Hepatocyte (in vitro differentiated cells): ENCODE measurements at places on chromosomes 7 and 10.

DNA sequence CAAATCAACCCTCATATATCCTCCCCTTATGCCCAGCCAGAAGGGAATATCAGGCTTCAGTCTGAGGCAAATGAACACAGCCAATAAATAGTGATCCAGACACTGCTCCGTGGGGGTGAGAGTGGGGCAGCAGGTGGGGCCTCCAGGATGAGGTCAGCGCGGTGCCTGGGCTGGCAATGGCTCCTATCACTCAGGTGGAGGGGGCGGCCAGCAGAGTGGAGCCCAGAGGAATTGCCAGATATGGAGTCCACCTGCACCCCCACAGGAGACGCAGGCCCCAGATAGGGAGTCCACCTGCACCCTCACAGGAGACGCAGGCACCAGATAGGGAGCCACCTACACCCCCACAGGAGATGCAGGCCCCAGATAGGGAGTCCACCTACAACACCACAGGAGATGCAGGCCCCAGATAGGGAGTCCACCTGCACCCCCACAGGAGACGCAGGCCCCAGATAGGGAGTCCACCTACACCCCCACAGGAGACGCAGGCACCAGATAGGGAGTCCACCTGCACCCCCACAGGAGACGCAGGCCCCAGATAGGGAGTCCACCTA is 78.0 kb upstream of the PPP2R2D start:
- no peak for DNase-seq

DNA sequence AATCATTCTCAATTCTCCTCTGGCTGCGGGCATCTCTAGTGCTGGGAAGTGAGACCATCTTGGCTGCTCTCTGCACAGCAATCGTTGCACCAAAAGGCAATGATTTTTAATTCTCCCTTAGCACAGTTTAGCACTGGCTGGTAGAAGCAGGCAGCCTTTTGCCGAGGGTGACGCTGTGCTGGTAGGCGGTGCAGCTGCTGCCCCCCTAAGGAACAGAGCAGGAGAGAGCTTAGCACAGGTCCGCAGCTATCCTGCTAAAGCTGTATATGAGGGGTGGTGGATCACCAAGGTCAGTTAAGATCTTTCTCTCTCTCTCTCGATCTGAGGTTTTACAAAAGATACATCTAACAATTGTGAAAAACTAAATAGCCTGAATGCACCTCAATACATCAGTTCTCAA is 390.1 kb downstream of the GATA3 start:
- peak; percentile 11 for DNase-seq

- peak; percentile 8 for DNase-seq
Observed at GRCh38 chr10:4307910-4308309, 518.1 kb upstream of the AKR1E2 start.

DNA sequence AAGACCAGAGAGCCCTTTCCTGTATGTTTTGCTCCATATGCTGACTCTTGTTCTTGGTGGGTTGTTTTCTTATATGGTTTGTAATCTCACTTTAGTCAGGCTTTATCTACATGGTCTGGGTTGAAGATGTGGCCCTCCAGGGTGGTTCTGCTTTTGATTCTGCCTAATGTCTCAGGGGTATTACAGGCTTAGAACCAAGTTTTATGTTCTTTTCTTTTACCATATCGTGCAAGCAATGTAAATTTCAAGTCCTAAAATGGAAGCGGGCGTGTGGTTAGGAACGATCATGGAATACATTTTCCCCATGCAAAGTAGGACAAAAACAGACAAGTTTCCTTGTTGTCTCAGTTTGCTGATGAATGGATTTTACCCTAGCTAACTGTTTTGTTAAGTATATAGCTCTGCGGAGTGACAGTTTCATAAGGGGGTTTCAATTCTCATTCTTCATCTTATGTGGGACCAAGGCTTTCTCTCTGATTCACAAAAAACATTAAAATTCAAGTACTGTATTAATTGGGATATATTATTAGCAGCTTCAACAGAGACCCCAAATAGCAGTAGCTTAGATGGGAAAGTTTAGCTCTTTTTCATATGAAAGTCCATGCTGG is 58.7 kb downstream of the MTURN start:
- DNase-seq: no peak

DNA sequence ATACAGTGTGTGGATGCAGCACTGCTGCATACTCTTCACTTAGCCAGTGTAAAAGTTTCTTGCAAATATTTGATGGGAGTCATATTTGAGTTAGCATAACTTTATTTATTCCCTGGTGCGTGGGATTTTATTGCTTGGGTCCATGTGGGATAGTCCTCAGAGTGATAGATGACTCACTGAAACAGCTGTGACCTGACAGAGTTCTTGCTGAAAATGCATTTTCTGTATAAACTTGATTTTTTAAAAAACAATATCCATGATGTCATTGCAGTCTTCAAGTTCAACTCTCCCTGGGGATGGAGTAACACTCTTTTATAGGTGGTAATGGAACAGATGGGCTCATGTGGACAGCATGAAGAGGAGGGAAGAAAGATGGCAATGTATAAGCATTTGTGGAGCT is 310.0 kb downstream of the PPP1R3A start:
- DNase-seq: no peak

- DNase-seq: no peak
Observed at GRCh38 chr7:29076631-29077030, 69.7 kb downstream of the CPVL start.

GRCh38 chr7:127786184-127786583 is 134.2 kb downstream of the SND1 start:
- no peak for DNase-seq

GRCh38 chr10:70139151-70139996 is 6.7 kb upstream of the AIFM2 start:
- DNase-seq: no peak

DNA sequence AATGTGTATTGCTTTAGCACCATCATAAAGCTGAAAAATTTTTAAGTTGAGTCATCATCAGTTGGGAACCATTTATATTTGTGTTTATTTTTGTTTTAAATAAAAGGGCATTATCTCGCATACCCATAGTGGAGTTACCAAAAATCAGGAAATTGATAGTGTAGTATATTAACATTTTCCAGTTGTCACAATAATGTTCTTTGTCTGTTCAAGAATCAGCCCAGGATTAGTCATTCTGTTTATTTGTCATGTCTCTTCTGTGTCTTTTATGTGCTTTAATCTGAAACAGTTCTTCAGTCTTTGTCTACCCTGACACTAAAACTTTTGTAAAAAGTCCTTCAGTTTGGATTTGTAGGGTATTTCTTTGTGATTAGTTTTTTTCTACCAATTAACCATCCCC is 827.8 kb upstream of the ZWINT start:
- DNase-seq: no peak

DNA sequence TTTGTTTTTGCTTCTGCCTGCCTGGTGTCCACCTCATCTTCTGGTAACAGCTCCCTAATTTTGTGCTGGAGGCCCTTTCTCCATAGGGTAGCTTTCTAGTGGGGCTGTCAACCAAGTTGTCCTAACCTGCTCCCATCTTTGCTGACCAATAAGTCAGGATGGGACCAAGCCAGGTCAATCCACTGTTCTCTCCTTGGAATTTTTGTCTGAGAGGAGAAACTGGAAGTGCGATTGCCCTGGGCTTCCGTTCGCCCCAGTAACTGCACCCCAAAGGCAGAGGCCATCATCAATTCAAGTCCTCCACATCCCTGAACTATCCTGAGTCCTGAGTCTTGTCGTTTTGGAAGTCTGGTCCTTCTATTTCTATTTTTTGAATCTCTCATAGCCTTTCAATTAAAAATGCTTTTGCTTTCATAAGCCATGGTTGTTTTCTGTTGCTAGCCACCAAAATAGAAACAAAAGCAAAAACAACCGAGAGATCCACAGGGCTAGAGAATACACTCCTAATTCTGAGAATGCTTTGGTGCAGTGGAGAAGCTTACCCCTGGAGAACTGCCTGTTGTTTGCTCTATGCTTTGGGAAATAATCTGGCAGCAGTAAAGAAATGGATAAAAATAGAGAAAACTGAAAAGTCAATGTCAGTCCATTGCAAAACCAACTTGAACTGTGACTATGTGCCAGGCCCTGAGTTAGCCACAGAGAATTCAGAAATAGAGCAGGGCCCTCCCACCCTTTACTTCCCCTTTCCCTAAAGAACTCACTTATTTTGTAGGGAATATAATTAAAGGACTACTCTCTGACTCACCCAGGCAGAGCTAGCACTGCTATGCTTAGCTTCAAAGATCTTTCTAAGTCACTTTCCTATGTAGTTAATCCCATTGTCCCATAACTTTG is 368.1 kb downstream of the CXCL12 start:
- DNase-seq: no peak

DNA sequence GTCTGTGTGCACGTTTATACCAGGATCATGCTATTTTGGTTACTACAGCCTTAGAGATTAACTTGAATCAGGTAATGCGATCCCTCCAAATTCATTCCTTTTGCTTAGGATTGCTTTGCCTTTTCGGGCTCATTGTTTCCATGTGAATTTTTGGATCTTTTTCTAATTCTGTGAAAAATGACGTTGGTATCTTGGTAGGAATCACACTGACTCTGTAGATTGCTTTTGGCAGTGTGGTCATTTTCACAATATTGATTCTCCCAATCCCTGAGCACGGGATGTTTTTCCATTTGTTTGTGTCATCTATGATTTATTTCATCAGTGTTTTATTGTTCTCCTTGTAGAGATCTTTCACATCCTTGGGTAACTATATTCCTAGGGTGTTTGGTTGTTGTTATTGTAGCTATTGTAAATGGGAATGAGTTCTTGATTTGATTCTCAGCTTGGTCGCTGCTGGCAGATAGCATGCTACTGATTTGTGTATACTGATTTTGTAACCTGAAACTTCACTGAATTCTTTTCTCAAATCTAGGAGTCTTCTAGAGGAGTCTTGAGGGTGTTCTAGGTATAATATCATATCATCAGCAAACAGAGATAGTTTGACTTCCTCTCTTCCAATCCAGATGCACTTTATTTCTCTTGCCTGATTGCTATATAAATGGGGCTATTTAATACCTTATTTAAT is 18.2 kb downstream of the SNX8 start:
- no peak for DNase-seq

DNA sequence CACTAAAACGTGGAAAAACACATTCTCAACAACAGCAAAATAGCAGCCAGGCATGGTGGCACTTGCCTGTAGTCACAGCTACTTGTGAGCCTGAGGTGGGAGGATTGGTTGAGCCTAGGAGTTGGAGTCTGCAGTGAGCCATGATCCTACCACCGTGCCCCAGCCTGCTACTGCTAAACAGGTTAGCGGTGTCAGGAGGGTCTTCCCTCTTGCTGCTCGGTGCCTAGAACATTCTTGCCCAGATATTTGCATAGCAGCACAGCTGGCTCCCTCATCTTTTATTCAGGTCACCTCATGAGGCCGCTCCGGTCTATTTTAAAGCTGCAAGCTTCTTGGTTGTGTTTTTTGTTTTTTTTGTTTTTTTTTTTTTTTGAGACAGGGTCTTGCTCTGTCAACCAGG is 2.9 kb upstream of the RABGEF1 start:
- no peak for DNase-seq

DNA sequence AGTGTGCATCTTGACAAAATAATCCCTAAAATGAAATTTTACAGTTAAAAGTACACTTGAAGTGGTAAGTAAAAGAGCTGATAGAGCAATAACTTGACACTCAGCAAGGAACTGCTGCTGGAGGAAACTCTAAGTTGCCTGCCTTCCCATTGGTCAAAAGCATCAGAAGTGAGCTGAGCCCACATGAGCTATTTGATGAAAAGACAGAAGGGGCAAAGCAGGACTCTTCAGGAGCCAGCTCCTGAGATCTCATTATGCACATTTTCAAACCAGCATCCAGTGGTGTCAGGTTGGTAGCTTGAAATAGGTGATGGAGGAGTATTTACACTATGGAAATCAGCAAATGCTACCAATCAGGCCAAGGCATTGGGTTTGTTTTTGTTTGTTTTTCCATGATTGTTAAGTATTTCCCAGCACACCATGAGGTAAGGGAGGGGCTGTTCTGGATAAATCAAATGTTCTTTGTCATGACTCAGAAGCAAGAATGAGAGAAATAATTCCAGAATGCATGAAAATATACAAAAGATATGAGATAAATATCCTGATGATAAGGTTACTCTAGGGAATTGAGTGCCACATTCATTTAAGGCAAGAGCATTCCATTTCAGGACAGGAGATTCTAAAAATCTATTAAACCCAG is 316.6 kb downstream of the SNX13 start:
- DNase-seq: no peak

- no peak for DNase-seq
Observed at GRCh38 chr7:35676211-35676610, 18.7 kb downstream of the HERPUD2 start.

DNA sequence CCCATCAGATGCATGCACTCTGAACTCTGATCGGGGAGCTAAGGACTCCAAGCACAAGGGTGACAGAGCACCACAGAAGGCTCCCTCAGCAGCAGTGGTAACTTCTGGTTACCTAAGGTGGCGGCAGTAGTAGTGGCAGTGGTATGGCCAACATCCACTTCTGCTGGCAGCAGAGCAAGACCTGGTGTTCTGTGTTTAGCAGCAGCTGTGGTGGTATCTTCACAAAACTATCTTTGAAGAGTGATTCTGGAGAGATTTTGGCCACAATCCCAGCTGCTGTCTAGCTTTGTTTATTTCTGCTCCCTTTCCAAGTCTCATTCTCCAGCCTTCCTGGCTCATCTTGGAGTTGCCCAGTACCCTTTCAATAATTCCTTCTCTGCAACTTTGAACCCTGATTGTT is 102.4 kb upstream of the LRGUK start:
- DNase-seq: peak; percentile 15

DNA sequence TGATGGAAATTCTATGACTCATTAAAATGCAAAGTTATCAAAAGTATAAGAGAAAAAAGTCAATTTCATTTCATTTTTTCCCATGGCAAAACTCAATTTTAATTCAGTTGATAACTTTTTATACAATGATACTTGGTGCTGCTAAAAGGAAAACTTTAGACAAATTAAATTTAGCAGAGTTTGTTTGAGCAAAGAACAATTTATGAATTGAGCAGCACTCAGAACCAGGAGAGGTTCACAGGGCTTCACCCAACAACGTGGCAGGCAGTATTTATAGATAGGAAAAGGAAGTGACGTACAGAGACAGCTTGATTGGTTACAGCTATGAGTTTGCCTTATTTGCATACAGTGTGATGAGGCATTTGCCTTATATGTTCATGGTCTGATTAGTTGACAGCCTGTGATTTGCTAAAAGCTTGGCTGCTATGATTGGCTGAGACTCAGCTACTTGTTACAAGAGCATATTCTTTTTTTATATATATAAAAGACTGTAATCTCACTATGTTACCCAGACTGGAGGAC is 157.2 kb upstream of the CELF2 start:
- no peak for DNase-seq

GRCh38 chr7:24902931-24903330 is 77.0 kb downstream of the OSBPL3 start:
- DNase-seq: no peak

DNA sequence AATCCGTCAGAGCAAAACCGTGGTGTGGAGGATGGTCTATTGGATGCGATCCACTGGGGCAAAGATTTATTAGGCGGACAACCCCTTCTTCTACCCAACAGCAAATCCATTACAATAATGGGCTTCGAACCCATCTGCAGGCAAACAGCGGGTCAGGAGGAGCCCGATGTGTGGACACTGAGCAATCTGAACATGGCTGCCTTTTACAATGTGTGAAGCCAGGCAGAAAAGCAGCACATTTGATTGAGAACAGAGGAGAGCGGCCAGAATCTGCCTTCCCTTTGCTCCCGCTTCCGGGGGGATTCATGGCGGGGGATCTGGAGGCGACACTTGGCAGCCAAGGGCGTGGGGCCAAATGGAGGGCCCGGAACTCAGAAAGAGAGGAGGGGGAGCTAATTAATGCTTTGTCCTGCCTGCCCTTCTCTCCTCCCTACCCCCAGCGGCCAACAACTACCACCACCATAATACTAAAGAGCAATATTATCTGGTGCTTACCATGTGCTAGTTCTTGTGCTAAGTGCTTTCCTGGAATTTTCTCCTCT is 133.0 kb downstream of the EMX2 start:
- no peak for DNase-seq

- no peak for DNase-seq
Observed at GRCh38 chr10:33234831-33235237, 99.6 kb downstream of the NRP1 start.
